ENCODE measurements at places on chromosomes 7 and 10.

- DNase-seq, result no peak
Observed at GRCh38 chr10:80447436-80448190, 6.5 kb upstream of the TSPAN14 start.

DNA sequence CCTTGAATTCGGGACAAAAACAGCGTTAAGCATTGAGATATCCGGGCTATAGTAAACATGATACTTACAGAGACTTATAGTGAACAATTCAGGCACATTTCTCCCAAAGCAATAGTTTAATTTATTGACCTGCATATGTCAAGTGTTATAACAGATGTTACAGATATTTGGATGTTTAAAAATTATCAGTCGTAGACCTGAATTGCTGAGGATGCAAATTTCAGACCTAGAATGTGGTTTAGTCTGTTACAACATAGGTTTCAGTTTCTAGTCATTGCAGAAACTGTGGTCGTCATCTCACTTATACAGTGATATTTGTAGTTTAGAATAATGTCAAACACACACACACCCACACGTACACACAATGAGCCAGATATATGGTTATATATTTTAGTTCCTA is 85.2 kb downstream of the VTI1A start:
- no peak for DNase-seq

DNA sequence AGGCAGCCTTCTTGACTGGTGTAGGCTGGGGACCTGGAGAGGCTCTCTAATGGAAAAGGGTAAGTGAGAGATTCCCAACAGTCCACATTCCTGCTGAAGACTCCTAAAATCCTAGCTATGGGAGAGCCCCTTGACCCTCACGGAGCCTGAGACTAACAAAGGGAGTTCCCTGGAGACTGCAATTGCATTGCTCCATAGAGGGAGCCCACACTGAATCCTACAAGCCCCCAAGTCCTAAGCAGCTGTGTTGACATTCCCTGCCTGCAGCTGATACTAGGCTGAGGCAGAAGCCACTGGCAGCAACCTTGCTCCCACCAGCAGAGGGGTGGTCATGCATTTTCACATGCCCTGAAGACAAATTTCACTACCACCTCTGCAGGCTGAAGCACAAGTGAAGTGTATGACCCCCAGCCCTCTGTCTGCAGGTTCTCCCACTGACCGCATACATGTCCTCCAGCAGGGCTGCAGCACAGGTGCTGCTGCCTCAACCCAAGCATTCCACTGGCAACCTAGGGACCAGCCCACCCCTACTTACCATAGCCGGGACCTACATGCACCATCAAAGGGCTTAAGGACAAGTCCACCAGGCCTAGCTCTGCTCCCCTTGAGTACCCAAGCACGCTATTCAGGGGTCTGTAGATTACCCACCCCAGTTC is 130.3 kb upstream of the SLC13A1 start:
- no peak for DNase-seq

DNA sequence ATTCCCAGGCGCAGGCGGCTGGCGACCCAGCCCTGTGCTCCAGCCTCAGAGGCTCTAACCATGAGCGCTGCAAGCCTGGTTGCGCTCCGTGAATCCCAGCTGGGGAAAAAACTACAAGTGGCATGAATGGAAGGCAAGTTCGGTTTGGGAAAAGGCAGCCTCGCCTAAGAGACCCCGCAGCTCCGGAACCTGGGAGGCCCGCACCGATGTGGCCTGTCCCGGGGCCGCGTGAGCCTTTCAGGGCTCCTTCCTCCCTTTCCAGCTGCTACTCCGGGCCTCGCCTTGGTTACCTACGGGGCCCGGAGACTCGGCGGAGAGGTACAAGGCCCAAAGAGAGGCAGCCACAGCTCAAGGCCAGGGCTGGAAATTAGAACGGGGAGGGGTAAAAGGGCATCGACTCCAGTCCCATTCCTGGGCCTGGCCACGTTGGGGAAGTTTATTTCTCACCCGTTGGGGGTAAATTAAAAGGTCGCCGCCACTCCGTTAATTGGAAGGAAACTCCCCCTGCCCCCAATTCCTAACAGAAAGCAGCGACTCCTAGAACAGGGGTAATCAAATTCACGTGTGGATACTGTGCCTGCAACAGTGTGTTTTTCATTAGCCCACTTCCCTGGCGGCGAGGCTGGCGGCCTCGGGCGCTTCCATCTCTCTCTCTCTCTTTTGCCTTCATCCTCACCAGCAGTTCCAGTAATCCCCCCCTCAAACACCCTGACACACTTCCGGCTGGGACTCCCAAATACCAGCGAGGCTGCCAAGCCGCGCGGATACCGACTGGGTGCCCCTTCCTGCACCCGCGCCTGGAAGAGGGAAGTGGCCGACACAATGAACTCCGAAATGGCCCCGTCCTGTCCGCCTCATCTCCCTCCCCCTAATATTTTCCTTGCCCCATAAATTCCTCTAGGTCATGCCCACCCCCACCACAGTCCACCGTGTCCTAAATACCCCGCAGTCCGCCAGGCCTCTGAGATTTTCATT is 1.5 kb upstream of the HOXA9 start:
- no peak for DNase-seq

DNA sequence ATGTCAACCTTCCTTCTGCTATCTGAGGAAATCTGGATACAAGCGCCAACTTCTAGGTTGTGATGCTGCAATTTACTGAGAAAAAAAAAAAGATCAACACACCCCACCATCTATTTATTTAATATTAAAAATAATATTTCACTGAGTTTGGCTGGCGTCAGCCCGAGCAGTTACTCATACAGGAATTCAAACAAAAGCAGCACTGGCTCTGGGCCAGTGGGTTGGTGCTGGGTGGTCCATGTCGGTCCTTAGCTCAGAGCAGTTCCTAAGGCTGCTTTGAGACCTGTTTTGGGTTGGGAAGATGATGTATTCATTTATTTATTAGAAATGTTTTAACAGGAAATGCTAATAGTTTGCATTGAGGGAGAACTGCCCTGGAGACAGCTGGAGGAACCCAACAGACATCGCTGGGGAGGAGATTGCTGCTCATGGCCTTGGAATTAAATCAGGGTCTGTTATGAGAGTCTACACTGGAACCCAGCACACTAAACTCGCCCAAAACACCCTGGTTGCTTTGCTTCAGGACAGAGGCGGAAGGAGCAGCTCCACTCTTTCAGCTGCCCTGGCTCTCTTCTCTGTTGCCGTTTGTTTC is 36.3 kb upstream of the GOT1 start:
- DNase-seq, result no peak

Measured in activated naive CD4-positive, alpha-beta T cell treated with anti-CD3 and anti-CD28 coated beads, Interleukin-2, amount 50 U/mL, for 16 hours (primary cell).